Body of pancreas (tissue), 4 donors: ENCODE measurements at places on chromosomes 3 and 15.

DNA sequence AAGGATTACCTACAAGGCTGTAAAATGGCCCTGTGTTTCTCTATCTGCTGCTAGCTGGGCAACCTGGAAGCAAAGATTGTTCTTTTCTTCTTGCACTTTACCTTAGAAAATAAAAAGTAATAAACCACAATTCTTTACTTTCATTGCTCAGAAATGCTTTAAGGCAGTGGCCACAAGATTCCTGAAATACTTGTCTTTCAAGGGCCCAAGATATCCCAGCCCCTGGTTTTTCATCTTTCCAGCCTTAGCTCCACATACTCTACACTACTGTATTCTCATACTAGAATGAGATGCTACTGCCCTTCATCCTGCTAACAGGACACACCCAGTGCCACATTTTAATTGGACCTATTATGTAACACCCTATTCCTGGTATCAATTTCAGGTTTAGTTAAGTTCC lies 78.9 kb downstream of the GTF2E1 start:
- DNase-seq = no peak

GRCh38 chr3:189974359-189974758 lies 146.3 kb downstream of the P3H2 start:
- DNase-seq = no peak

- no peak for DNase-seq
Measured at GRCh38 chr3:42717306-42717705, 14.7 kb upstream of the HHATL start.

- DNase-seq = no peak
Measured at GRCh38 chr3:179509701-179510100, 53.0 kb upstream of the ACTL6A start.

GRCh38 chr3:30742796-30743619 lies 136.6 kb downstream of the TGFBR2 start:
- no peak for DNase-seq

- no peak for DNase-seq
Measured at GRCh38 chr3:63908081-63908736, 4.0 kb downstream of the SCAANT1 start.

GRCh38 chr3:158261371-158261991 lies 151.6 kb downstream of the RSRC1 start:
- DNase-seq = no peak
